CD4-positive, alpha-beta T cell treated with Interleukin-10 for 1 hour (primary cell): ENCODE measurements at places on chromosomes 2 and 18.
A peak's percentile ranks its signal among the peaks of the same experiment; 100 is the strongest.

DNA sequence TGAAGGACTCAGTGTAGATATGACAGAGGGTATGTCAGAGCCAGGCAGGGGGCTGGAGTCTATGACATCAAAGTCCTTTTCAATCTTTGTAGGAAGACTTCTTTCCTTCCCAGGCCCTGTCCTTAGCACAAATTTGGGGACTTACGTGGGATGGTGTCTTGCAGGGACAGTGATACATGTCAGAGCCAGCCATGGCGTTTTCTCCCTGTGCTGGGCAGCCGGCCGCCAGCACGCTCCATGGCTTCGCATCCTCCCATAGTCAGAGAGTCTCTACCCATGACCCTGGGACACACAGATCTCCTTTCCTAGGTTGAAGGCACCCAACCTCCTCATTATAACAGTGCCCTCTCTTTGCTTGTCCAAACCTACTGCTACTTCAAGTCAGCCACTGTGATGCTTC, 156.9 kb upstream of the MYCN start:
- DNase-seq = no peak

DNA sequence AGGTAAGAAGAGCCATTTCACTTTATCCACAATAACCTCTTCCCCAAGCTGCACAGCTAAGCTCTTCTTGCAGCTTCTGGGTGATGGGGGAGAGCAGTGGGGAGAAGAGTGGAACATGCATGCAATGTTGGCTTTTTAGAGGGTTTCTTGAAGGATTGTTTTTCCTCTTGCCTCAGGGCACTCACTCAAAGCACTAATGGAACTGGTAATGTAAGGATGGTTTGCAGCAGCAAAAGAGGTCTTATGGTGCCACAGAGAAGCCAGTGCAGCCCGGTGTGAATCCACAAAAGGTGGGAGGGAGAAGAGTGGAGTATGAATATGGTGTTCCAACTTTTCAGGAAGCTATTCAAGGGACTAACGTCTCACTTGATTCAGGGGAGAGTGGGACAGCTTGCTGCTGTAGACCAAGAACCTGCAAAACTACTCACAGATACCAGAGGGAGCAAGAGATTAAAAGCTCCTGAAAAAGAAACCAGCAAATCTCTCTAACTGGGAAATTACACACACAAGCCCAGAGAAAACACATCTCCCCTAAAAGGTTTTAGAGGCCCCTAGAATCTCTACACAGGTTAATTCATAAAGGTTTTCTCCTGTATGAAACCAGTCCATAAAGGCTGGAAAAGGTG, 116.4 kb downstream of the CHN1 start:
- no peak for DNase-seq

GRCh38 chr2:33268246-33268831, 208.1 kb upstream of the RASGRP3 start:
- DNase-seq = no peak

- DNase-seq = no peak
Measured at GRCh38 chr2:45285311-45285710, 276.1 kb upstream of the SIX2 start.

DNA sequence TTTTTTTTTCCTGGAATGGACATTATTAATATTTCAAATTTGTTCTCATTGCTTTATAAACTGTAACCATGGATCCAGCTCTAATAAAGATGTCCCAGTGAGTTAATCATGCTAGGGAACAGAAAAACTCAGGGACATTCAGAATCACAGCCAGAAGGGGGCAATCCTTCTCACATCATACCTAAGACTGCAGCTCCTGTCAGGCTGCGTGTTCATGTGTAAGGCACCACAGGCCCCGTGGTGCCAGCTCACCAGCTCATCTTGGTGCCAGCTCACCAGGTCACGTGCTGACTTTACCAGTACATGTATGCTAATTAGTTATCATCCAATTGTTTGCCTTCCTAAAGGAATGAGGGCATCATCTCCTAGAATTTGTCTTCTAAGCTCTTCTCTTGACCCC, 84.7 kb upstream of the NEDD4L start:
- DNase-seq = no peak

DNA sequence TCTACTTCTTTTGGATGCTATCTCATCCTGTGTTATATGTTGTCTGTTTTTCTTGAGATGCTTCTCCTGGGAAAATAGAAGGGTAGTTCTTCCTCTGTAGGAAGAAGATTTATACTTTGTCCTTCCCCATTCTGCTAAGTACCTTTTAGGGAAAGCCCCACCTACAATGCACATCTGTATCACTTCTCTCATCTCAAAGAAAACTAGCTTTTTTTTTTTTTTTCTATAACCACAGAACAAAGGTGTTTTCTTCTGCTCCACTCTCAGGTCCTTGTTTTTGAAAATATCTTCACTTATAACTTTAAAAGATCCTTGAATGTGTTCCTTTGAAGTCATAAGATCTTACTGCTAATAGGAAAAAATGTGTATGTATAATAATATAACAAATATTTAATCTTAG, 30.8 kb downstream of the CCDC150 start:
- DNase-seq = no peak

DNA sequence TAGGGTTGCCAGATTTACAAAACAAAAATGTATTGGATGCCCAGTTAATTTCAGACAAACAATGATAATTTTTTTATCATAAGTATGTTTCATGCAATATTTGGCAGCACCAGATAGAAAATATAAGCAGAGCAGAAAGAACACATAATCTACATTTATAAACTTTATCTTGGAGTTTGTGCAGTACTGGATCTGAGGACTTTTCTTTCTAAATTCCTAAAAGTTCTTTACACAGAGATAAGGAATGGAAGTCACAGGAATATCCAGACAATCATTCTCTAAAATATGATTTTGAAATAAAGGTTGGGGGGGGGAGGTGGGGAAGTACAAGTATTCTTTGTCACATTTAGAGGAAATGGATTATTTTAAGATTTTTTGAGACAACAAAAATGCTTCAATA, 28.8 kb upstream of the MC4R start:
- DNase-seq = no peak

DNA sequence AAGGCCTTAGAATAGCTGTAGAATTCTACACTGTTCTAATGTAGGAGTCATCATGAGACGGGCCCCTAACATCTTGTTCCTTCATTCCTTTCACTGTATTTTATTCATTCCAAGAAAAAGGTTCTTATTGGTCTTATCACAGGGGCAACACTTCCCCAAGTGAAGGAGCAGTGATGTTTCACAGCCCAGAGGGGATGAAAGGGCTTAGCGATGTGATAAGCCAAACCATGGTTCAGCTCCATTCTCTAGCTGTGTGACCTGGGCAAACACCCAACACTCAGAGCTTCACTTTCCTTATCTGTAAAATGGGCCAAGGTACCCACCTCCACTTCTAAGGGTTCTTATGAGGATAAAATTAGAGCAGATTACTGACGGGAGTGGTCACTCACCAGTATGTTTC, 25.4 kb upstream of the HS6ST1 start:
- no peak for DNase-seq

GRCh38 chr2:165348441-165348840, 109.2 kb downstream of the SCN2A start:
- no peak for DNase-seq

DNA sequence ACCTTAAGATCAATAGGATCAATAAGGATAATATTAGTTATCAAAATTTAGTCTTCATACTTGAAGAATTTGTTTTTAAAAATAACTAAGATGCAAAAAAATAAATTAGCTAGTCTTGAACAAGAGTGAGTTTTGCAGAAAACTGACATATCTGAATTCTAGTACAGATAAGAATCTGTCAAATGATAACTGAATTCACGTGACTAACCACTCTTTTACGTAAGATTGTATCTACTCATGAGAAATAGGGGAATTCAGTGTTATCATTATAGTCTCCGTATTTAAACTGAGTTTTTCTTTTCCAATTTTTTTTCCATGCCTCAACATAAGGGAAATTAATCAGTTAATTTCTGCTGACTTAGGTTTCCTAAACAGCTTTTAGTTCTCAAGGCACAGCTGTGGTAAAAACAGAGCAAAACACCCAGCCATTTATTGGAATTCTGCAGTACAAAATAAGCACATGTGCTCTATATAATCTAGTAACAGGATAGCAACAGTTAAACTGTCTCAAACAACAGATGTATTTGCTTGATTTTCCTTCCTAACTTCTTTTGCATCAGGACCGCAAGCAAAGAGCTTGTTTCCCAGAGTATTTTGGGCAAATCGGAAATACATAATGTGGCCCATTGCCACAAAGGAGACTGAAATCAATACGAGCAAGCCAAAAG, 19.1 kb downstream of the SLC40A1 start:
- no peak for DNase-seq

- DNase-seq = peak; percentile 20
Measured at GRCh38 chr2:195543063-195543462, 114.0 kb upstream of the SLC39A10 start.

GRCh38 chr18:79698668-79699335, 19.2 kb downstream of the CTDP1 start:
- no peak for DNase-seq

- DNase-seq = peak; percentile 40
Measured at GRCh38 chr2:208265371-208265800, 669 bp upstream of the PIKFYVE start.

DNA sequence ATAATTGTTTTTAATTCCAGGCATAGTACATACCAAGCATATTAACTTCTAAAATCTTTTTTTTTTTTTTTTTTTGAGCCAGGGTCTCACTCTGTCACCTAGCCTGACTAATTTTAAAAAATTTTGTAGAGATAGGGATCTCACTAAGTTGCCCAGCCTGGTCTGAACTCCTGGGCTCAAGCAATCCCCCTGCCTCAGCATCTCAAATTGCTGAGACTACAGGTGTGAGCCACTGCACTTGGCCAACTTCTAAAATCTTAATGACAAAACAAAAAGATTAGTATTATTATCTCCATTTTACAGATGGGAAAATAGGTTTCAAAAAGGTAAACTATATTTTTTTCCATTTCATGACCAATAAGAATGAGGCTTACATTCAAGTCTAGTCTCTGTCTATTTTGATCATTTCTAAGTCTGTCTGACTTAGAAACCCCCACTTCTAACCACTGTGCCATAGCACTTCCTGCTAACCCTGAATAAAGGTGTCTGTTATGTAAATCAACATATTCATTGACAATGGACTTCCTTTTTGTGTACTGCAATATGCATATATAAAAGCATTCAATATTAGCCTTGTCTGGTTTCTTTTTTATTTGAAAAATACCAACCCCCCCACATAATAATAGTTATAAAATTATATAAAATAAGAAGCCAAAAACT, 28.7 kb upstream of the ZEB2 start:
- peak; percentile 57 for DNase-seq

GRCh38 chr2:169027234-169027633, 3.9 kb downstream of the ABCB11 start:
- DNase-seq = no peak

GRCh38 chr2:226760412-226761194, 39.0 kb downstream of the IRS1 start:
- DNase-seq = no peak

GRCh38 chr2:40642237-40642636, 190.3 kb upstream of the SLC8A1 start:
- no peak for DNase-seq

DNA sequence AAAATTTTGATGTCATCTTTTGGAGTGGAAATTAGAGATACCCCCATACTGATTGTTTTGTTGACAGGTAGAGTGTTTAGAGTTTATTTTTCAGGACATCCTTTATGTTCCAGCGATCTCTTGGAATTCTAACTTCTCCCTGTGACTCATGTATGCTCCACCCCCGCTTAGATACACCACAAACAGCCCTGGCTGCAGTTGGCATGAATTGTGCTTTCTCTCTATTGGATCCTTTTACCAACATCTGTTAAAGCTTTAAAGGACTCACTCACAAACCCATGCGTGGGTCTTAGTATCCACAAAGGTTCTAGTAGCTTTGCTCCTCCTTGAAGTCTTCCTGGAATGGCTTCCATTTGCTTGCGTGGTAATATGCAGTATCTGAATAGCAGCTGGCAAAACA, 409.5 kb upstream of the POU3F3 start:
- no peak for DNase-seq

- DNase-seq = no peak
Measured at GRCh38 chr2:170005702-170006101, 172.2 kb upstream of the MYO3B start.

DNA sequence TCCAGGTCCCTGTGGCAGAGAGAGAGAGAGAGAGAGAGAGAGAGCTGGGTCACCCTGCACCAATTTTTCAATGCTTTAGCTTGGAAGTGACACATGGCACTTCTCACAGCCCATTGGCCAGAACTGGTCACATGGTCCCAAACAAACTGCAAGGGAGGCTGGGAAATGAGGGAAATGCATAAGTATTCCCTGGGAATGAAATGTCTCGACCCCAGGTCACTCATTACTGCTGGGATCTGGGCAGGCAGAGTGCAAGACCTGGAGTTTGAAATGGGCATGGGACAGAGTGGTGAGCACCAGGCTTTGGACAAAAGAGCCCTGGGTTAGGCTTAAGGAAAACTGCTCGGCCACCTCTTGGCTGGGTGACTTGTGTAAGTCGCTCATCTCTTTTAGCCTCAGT, 37.0 kb downstream of the SMAD7 start:
- no peak for DNase-seq

- no peak for DNase-seq
Measured at GRCh38 chr2:238642973-238643372, 204.9 kb upstream of the TWIST2 start.

- no peak for DNase-seq
Measured at GRCh38 chr2:170492010-170492409, 223.1 kb upstream of the SP5 start.

DNA sequence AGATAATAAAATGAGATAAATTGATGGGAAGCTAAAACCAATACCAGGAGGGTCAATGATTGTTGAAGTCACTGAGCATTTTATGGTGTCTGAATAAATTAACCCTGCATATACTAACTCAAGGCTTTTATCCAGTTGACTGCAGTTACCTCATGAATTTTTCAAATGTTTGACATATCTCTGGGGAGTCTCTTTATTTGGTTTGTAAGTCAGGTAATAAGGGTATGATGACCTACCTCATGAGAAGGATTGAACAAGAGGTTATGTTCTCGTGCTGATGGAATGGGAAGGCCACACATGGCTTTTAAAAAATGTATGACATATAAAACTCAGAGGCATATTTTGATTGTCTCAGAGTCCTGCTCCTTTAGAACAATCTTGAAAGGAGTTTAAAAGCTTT, 237.6 kb downstream of the THSD7B start:
- no peak for DNase-seq

- no peak for DNase-seq
Measured at GRCh38 chr2:39431592-39432316, 5.3 kb downstream of the MAP4K3 start.

DNA sequence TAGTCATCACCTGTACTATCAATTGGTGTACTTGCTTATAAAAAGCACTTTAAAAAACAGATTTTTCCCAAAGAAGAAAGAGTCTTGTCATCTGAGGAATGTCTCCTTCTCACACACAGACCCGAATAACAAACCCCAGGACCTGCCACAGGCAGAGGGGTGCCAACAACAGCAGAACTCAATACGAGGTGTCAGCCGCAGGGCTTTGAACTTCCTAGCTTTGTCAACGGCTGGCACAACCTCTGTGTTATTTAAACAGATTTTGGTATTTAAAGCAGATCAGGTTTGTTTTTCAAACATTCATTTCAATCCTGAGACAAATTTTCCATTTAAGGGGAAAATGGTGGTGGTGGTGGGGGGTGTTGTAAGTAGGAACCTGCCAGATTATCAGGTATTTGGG, 138.4 kb upstream of the RIOK3 start:
- no peak for DNase-seq

GRCh38 chr2:20939931-20940795, 103.7 kb downstream of the APOB start:
- no peak for DNase-seq

GRCh38 chr18:42310956-42311355, 355.9 kb downstream of the PIK3C3 start:
- DNase-seq = no peak

GRCh38 chr18:49651033-49651432, 89.2 kb downstream of the LIPG start:
- DNase-seq = no peak

- DNase-seq = no peak
Measured at GRCh38 chr2:143899987-143900386, 619.9 kb downstream of the ZEB2 start.
